ENCODE measurements at places on chromosomes 3 and 15.
A peak's percentile ranks its signal among the peaks of the same experiment; 100 is the strongest.

DNA sequence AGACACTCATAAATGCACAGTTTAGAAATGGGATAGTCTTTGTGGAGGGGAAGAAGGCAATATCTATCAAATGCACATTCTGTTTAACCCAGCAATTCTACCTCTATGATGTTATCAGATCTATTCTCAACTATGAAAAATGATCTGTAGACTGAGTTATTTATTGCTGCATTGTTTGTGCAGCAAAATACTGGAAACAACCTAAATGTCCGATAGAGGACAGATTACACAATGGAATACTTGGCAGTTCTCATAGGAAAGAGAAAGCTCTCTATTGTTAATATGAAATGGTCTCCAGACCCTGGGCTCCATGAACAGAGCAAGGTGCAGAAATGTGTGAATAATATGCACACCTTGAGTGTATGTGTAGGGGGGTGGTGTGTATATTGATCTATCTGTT, 49.0 kb upstream of the SELENOK start:
- DNase-seq: no peak

DNA sequence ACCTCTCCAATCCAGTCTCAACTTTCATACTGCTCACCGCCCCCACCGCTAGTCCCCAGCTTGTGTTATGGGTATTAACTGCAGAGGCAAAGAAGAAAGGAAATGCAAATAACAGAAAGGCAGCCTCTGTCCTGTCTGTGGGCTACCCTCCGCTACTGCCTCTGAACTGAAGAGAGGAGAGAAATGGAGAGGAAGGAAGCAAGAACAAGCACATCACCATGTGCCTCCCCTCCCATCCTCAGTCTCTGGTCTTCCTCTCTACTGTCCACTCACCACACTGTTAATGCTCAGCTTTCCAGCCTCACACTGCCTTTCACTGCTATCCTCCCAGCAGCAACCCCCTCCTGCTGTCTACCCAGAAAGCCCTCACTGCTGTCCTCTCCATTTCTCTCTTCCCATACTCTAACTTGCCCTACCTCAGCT, 139.0 kb upstream of the SLC2A2 start:
- DNase-seq: no peak

DNA sequence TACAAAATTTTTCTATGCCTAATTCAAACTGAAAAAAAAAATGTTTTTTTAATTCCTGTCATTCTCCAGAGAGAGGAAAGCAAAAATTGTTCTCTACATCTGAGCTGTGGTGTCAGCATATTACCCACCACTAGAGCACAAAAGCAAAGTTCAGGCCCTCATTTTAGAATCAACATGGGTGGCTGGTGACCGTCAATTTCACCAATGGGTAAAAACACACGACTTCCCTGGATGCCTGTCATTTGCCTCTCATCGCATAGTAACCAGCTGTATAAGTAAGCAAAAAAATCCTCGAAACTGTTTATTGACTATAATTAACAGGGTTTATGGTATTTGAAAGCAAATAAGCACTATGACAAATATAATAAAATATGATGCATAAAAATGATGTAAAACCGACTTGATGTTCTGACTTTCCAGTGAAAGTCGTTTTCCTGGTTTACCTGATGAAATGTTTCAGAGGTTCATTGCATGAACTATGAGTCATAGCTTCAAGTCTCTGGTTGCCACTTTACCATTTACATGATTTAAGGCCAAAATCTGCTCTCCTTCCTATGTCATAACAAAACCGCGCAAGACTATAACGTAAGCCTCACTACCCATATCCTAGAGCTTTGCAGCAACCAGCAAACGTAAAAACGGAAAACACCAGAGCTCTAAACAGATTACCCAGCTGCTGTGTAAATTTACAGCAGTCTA, 60.5 kb downstream of the THBS1 start:
- no peak for DNase-seq

GRCh38 chr15:73388256-73388781, 19.6 kb upstream of the HCN4 start:
- DNase-seq: no peak

GRCh38 chr15:77821959-77822256, 189.2 kb upstream of the LINGO1 start:
- no peak for DNase-seq

GRCh38 chr3:179166561-179167201, 18.5 kb downstream of the PIK3CA start:
- DNase-seq: no peak

GRCh38 chr3:8974458-8974857, 11.2 kb upstream of the RAD18 start:
- no peak for DNase-seq

DNA sequence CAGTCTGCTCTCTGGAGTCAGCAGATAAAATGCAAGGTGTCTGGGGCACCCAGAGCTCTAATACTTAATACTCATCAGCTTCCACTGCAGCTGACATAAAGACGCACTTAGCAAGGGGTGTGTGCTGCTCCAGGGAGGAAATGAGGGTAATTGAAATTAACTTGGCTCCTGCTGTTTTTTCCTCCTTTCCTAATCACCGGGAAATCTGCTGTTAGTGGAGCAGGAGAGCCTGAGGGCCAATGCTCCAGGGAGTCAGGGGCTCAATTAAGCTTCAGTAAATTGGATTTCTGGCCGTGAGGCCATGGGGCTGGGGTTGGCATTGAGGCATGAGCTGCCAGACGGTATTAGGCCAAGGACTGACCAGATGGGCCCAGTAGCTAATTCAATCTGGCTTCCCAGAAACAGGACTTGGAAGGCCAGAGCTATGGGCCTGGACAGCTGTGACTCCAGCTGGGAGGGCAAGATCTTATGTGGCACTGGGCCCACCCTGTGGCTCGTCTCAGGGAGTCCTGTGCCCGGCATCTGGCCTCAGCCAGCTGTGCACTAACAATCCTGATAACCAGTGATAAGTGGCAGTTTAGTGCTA, 30.7 kb upstream of the CHRNB4 start:
- DNase-seq: no peak

DNA sequence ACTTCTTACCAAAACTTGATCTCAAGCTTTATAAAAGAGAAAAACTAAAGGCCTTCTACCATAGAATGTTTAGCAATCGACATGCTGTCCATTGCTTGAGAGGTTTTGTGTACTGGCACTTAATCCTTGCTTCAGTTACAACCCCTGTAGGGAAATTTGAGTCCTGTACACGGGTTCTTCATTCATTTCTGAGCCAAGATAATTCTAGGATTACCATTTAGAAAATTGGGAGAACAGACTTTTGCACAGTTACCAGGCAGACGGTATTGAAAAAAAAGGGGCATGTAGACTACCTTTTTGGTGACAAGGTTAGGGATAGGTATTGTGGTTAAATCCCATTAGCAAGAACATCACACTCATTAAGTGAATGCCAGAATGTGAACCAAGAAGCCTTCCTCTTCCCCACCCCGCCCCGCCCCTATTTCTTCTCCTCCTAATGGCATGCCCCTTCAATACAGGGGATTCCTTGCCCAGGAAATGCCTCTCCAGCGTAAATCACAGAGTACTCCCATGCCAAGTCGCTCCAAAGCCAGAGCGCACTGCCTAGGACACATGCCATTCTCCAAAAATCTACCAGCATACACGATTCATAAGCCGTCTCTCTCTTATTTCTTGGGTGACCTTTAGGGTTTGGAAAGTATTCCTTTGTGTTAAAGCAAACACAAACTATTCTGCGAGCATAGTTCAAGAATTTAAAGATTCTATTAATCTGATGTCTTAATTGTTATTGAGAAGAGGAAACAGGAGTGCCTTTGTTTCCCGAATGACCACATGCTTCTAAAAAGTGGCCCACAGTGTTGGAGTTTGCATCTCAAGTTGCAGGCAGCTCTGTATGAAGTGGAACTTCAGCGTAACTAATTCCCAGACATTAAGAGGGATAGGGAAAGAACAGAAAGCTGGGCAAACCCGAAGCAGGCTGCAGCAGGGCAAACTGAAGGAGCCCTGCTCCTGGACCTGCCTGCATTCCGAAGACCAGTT, 164.0 kb upstream of the NR2F2 start:
- DNase-seq: no peak

- no peak for DNase-seq
Measured at GRCh38 chr3:50445919-50446318, 57.5 kb downstream of the CACNA2D2 start.

DNA sequence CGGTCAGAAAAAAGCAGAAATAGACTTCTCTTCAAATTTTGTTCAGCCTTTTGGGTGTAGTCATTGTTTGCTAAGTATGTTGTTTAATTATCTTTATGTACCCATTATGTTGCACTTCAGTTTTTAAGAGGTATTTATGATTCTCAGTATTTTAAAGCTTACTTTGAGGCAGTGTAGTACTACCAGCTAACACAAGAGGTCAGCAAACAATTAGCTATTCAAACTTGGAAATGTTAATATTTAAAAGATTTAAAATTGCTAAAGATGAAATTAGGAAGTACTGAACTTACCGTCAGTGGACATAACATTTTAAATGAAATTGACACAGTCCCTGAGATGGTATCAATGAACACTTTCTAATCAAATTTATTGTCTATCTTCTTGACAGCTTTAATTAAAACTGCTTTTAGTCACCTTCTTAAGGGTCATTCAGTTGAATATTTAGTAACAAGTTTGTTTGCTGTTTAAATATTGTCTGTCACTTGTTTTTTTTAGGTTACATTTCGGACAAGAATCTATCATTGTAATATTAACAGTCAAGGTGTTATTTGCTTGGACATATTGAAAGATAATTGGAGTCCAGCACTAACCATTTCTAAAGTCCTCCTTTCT, 28.1 kb downstream of the NKIRAS1 start:
- no peak for DNase-seq

GRCh38 chr3:150411106-150411460, 3.0 kb downstream of the TSC22D2 start:
- DNase-seq: no peak

DNA sequence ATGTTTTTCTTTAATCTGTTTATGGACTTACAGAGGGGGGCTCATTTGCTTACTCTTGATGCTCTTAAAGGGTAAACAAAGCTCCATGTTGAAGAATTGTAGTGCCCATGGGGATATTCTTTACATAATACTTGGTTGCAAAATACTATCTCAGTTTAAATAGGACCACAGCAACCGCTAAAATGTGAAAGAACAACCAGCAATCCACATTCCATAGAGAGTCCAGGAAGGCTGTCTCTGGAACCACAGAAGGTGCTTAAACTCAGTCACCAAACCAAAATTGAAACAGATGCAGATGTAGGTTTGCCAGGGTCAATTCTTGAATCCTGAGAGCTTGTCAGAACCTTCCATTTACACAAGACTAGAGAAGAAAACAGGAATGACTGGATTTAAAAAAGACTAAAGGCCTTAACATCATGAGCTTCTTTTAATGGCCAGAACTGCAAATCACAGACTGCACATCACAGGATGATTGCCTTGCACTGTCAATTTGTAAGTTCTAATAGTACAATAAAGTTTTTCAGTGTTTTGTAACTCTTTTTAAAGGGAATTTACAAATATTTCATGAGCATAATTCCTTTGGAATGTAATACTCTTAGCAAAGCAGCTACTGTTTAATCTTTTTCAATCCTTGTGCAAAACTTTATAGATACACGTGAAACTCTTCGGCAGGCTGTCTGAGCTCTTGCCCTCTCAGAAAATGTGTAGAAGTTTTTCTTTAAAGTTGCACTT, 661.6 kb downstream of the SI start:
- DNase-seq: no peak

GRCh38 chr3:144626835-144627234, 655.2 kb downstream of the DIPK2A start:
- no peak for DNase-seq

DNA sequence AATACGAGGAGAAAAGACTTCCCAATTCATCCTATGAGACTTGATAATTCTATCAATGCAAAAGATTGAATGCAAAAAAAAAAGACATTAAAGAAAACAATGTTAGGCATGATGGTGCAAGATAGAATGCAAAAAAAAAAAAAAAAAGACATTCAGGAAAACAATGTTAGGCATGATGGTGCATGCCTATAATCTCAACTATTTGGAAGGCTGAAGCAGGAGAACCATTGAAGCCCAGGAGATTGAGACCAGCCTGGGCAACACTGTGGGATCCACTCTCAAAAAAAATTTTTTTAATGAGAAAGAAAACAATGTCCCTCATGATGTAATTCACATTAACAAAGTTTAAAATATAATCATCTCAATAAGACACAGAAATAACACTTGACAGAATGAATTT, 75.9 kb downstream of the MYO9A start:
- no peak for DNase-seq

DNA sequence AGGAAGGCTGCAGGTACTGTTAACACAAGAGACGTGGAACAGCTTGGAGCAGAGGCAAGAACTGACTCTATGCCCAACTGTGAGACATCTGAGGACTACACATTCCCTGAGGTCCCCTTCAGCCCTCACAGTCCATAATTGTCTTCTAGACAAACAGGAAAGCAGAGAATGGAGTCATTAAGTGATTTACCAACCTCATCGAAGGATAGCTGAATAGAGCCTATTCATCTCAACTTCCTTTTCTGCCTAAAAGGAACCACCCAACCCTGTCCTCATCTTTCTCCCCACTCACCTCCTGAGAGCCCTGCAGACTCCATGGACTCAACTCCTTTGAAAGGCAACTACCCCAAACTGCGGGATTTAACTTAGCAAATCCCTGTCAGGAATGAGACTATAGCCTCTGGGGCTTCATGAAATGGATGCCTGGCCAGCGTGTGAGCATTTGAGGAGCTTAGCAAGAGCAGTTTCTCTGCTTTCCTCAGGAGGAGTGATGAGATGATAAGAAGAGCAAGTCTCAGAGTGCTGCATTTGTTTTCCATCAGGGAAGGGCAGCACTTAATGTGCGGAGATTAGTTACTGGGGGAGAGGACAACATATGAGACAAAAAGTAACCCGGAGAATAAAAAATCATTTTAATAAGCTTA, 61.5 kb upstream of the FILIP1L start:
- DNase-seq: no peak

DNA sequence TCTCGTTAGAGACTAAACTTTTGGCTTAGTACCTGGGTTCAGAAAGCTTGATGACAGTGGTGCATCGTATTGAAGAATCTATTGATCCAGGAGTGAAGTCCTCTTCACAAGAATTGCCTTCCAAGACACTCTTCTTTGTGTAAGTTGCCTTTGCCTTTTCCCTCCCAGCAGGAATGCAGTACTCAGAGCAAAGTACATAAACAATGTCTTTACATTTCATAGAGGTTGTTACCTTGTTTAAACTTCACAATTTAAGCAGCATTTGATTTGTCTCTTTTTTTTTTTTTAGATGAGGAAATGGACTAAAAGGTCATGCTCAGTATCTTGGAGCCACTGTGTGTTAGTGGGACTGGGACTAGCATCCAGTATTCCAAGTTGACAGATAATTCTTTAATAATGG, 9.9 kb downstream of the RAB7A start:
- DNase-seq: no peak

GRCh38 chr15:66251790-66252684, 1.5 kb downstream of the MEGF11 start:
- DNase-seq: peak; percentile 75

- no peak for DNase-seq
Measured at GRCh38 chr15:62495670-62496614, 330.9 kb upstream of the C2CD4B start.

DNA sequence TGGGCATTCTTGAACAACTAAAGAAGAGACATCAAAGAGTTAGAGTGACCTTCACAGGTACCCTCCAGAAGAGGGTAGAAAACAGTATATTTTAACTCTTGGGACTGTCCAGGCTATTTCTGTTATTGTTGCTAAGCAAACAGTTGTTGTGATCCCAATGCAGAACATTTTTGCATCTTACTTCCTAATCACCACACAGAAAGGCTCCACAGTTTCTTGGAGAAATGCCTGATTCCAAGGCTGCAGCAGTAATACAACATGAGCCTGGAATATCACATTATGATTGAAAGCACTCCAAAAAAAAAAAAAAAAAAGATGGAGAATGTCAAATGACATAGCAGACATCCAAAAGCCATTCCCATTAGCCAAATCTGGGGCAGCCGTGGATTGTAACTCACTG, 195.6 kb downstream of the CTNNB1 start:
- DNase-seq: no peak

Data from GM12891 (cell line).